AG10803 (cell line): ENCODE measurements at places on chromosomes 2 and 18.

DNA sequence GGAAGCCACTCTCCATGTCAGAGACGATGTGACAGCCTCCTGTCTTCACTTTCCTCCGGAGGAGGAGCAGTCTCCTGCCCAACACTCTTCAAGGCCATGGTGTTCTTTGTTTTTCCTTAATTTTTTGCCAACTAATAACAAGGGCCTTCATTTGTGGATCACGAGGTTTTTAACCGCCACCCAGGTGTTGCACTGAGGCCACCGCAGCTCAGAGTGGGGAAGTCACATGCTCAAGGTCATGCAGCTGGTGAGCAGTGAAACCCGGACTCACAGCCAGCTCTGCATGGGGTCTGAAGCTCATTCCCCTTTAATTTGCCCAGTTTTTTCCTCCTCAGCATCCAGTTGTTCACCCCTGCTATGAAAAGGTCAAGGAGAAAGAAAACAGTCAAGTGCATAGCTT is 19.6 kb downstream of the ENOSF1 start:
- DNase-seq, result no peak

DNA sequence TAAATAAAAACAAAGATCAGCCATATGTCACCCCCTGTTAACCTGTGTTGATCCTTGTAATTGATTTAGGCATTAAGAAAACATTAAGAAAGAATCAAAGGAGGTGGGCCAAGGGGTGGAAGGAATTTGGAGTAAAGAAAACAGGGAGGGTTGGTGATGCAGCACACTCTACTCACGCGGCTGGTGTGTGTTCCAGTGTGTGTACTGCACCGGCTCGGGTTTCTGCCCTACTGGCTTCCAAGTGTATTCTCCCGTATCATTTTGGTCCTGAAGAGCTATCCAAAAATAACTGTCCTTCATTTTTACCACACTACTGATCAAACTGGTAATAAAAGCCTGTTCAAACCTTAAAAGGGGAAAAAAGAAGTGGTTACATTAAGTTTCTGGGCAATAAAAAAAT is 56.9 kb downstream of the PLA2R1 start:
- no peak for DNase-seq

DNA sequence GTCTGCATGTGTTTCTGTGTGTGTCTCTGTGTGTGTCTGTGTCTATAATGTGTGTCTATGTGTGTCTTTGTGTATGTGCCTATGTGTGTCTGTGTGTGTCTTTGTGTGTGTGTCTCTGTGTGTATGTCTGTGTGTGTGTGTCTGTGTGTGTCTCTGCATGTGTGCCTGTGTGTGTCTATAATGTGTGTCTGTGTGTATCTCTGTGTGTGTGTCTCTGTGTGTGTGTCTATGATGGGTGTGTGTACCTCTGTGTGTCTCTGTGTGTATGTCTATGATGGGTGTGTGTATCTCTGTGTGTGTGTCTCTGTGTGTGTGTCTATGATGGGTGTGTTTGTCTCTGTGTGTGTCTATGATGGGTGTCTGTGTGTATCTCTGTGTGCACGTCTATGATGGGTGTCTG is 126.2 kb upstream of the GPC1 start:
- no peak for DNase-seq

DNA sequence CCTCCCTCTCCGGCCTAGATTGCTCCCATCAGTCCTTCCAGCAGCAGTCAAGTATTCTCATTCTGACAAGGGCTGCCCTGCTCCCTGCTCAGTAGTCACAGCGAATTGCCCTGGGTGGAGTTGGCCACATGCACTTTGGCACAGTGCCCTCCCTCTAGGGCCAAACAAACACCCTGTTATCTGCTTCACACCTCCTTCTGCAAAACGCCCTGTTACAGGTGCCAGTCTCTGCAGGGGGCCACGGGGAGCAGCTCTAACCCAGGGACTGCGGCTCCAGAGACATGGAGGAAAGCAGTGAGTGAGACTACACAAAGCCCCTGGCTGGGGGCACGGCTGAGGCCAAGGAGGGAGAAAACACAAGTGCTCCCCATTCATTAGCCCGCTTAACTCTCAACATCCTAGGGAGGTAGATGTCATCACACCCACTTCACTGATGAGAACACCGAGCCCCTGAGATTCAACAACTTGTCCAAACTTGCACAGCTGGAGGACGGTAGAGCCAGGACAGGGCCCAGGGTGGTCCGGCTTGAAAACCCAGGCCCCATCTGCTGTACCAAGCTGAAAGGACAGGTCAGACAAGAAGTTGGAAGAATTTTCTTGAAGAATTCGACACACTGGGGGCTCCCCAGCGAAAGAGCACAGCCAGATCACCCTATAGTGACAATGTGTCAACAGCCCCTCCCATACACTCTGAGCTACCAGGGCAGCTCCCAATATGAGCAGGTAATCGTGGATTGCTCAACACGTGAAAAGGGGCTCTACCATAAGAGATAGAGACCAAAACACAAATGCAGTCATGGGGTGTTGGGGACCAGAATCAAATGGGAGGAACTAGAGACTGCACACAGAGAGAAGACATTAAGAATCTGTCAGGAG is 8.7 kb upstream of the TFCP2L1 start:
- no peak for DNase-seq

DNA sequence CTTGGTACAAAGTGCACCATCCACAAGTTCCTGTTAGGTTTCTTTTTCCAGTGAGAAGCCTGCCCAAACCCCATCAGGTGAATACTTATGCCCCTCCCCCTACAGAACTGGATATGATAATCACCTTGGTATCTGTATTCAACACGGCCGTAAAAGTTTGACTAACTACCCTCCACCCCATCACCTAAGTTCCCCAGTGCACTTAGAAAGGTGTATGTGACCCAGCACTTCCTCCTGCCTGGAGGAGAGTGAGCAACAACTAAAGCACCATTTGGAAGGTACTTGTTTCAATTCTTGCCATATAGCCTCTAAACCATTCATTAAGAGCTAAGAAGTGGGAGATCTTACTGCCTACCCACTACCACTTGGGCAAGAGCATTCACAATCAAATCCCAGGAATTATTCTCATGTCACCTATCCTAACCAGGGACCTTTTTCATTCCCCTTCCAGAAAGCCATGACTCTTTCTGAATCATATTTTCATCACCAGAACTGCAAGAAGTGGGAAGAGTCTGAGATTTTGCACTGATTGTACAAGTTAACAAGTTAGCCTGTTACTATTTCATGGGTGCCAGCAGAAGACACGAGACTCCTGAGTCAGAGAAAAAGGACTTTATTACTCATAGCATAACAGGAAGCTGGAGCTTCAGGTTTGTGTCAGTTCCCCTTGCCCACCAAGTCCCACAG is 53.5 kb upstream of the NDUFV2 start:
- peak; percentile 28 for DNase-seq

DNA sequence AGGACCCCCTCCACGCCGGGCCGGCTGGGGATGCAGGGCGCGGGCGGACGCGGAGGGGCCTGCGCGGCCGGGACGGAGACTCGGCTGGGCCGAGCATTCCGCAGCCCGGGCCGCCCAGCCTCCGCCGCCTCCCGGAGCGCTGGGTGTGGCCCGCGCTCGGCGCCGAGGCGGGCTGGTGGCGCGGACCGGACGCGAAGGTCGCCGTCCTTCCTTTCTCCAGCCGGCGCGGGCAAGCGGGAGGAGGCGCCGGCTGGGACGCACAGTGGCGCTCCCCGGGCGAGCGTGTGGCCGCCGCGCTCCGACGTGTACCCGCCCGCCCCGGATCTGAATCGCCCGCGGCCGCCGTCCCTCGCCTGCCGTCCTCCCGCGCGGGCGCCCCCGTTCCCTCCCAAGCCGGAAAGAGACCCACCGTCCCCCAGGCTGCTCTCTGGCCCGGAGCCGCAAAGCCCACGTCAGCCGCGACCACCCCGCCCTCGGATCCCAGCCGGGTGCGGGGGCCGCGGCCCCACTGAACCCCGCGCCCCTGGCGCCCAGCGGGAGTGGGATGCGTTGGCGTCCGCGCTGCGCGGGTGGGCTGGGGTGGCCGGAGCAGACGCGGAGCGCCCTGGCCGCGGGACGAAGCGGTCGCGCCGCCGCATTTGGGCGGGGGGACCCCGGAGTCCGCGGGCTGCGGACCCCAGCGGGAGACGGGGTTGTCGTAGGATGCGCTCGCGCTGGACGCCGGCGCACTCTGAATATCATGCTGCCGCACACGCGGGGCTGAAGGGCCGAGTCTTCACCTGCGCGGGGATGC is 634 bp downstream of the SPATS2L start:
- DNase-seq, result peak; percentile 53

DNA sequence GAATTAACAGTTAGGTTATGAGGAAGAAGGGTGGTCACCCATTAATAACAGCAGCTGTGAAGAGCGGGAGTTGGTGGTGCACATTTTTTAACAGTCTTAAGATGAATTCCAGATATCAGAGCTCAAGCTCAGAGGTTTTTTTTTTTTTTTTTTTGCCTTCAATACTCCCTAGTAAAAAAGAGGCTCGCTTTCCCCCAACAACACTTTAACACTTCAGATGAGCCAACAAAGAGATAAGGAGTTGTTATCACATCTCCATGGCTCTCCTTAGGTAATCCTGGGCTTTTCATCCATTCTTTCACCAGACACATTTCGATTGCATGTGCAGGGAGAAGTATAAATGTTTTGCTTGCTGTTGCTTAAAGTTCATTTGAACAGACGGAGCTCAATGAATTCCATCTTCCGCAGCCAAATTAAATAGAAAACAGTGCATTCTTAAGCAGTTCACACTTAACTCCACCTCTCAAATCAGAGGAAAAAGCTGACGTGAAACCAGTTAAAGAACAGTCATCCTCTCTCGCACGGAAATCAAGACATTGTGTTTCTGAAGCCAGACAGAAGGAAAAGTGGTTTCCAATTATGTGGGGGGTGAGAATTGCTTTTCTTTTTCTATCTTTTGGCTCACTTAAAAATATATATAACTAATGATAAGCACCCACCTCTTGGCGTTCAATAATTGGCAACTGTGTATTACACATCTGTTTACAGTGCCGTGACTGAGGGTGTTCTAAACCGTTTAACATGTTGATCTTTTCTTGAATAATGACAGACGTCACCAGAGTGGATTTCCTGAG is 118.2 kb downstream of the ZNF521 start:
- DNase-seq, result peak; percentile 84
